ENCODE measurements at places on chromosomes 4 and X.

- peak; percentile 83 for DNase-seq
Observed at GRCh38 chr4:127623797-127624083, 9.0 kb upstream of the INTU start.

GRCh38 chr4:95106408-95106928 is 348.7 kb downstream of the BMPR1B start:
- DNase-seq: no peak

- DNase-seq: peak; percentile 72
Observed at GRCh38 chr4:127732623-127733328, 2.6 kb downstream of the SLC25A31 start.

DNA sequence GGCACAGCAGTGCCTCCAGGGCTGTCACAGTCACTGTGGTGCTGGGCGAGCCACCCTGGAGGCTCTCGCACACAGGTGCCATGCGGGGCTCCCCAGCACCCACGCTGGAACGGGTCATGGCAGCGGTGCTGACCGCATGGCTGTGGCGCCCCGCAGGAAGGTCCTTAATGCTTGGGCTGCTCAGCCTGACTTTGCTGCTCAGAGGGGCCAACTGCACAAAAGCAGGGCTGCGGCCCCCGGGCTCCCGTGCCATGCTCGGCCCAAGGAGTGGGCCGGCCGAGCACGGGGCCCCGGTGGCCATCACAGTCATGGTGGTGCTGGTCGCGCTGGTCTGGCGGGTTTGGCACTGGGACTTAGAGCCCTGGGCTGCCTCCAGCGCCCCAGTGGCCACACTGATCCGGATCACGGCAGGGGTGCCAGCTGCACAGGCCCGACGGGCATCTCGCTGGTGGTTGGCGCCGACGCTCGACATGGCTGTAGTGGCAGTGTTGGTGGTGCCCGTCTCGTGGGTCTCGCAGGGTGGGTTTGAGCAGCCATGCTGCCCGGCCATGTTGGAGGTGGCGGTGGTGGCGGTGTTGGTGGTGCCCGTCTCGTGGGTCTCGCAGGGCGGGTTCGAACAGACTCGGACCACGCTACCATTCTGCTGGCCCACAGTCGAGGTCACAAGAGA is 10.2 kb upstream of the RENBP start:
- no peak for DNase-seq

DNA sequence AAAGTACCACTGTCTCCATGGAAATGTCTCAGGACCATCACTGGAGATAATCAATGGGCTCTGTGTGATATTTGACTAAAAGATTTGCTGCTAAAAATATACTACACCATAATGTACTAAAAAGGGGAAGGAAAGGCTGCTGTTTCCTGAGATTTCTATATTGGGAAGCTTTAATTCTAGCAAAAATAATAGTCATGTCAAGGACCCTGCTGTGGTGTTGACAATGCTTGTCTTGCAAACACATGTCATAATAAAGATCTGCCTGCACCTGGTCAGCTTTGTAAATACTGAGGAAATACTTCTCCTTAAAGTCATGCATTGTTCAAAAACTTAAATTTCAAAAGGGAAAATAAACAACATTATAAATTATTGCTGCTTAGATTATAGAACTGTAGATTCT is 417.9 kb downstream of the GPM6A start:
- DNase-seq: no peak

- DNase-seq: no peak
Observed at GRCh38 chr4:133584714-133585113, 435.6 kb downstream of the PCDH10 start.

- DNase-seq: no peak
Observed at GRCh38 chr4:184451726-184452125, 22.6 kb downstream of the IRF2 start.

DNA sequence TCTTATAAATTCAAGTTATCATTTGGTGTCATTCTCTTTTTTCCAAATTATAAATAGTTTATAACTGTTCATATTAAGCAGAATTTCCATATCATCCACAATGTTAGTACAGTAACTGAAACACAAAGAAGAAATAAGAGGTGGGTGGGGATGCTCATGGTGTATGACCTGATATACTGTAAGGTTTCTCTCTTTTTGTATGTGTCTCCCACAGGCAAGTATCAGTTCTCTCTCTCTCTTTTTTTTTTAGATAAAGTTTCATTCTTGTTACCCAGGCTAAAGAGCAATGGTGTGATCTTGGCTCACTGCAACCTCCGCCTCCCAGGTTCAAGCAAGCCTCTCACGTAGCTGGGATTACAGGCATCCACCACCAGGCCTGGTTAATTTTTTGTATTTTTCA is 43.7 kb upstream of the UGT2A3 start:
- DNase-seq: no peak

DNA sequence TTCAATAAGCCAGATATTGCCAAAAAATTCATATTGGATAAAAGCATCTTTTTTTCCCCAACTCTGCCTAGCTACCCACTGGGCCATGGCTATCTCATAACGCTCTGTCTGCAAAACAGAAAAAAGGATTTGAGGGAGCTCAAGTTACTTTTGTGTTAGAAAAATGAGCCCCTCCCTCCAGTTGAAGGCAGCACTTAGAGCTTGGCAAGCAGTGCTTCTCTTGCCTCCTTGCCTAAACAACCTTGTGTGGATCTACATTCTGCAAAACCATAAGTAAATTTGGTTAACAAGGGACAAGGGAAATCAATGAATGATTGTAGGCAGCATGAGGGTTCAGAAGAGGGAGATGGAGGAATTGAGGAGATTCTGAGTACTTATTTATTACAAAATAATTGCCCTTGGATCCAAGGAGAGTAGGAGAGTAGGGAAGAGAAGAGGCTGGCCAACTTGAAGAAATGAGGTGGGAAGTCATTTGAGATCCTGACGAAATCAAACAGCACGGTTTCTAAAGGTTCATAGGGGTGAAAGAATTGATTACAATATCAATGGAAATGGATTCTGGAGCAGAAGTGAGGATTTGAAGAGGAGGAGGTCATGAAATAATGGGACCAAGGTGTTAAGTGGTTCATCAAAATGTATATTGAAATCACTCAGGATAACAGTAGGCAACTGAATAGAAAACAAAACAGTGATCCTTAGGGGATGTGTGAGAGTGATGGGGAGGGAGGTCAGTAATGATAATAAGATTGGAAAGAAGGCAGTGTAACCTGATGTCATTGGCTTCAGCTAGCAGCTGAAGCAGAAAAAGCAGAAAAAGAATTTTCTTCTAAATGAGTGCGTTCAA is 434.8 kb upstream of the IGFBP7 start:
- DNase-seq: no peak

Measured in GM03348 (cell line).